H4 (cell line): ENCODE measurements at places on chromosomes 3 and 15. TPM values are rescaled to one million over a fixed set of nuclear protein-coding genes. Genes with fewer than 3 reads are reported as not detected.

- no peak for DNase-seq
Measured at GRCh38 chr3:30438126-30438525, 168.3 kb upstream of the TGFBR2 start.

DNA sequence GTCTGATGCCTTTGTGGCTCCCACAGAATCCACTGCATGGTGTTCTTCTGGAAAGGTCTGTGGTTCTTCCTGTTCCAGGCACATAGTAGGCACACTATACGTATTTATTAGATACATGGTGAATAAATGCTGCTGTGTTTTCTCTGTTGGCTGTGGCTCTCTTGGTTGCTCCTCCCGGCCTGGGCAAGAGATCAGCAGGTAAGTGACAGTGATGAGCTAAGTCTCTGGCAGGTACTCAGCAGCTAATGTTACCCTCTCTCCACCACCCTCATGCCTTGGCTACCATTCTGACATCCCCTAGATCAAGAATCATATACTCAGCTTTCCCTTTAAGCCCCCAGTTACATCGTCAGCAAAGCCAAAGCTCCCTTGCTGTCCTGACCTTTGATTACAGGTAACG, 8.4 kb downstream of the SV2B start:
- no peak for DNase-seq

DNA sequence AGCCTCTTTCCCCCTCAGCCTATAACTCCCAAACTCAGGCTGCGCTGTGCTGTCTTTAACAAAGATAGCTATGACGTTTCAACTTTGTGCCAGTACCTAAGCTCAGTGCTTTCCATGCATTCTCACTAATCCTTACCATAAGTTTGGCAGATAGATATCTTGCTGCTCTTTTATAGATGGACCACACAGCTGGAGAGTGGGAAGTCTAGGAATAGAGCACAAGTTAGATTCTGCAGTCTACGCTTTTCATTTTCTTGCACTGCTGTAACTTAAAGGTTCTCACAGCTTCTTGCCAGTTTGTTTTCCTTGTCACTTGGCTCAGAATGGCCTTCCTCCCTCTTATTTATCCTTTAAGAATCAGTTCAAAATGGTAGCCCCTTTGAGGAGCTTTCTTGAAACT, 468.8 kb downstream of the CNTN4 start:
- DNase-seq, result no peak

DNA sequence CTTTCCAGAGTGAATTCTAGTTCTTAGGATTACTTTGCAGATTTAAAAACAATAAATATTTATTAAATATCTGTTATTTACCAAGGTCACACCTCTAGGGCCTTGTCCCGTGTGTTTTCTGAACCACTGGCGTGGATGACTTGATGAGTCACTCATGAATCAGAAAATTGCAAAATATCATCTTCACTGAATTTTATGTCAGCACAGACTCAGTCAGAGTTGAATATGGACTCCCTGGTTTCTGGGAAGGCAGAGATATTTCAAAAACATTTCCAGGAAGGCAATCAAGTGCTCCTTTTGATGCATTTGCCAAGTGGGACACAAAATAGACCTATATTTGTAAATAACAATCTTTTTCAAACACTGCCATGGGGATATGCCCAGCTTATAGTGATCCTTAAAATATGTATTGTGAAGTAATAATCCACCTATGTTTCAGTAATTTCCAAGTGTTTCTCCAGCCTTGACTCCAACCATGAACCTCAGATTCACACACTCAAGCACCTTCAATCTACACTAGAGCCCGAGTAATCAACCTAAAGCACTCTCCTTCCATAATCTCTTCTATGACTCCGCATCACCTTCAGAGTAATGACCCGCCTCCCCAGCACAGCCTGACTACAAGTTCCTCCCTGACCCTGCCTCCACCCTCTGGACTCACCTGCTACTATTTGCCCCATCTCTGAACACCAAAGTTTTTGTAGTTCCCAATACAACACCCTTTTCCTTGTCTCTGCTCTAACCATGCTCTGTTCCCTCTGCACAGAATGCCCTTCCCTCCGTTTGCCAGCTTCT, 24.3 kb downstream of the DPH3 start:
- no peak for DNase-seq

- peak; percentile 83 for DNase-seq
Measured at GRCh38 chr3:4680227-4680691, 187.1 kb downstream of the ITPR1 start.

- DNase-seq, result no peak
Measured at GRCh38 chr3:1699361-1699920, 399.2 kb upstream of the CNTN4 start.

GRCh38 chr15:65339920-65340319, 35.4 kb downstream of the RNU5B-1 start:
- DNase-seq, result no peak

DNA sequence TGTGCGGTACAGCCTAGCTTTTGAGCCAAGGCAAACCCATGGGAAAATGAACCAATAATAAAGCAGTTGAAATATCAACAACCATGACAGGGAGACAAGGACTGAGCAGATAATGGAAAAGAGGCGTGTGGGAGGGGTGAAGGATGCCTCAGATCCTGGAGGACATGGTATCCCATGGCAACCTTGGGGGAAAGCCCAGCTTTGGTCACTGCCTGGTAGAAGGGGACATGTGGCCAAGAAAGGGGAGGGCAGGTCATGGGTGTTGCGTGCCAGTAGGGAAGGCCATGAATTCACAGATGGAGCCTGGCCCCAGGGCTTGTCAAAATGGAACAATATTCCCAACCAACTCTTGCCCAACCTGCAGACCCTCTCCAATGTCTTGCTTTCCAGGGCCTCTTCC, 140.5 kb upstream of the SMAD3 start:
- no peak for DNase-seq

GRCh38 chr3:123291404-123291803, 89.7 kb downstream of the SEC22A start:
- DNase-seq, result no peak

DNA sequence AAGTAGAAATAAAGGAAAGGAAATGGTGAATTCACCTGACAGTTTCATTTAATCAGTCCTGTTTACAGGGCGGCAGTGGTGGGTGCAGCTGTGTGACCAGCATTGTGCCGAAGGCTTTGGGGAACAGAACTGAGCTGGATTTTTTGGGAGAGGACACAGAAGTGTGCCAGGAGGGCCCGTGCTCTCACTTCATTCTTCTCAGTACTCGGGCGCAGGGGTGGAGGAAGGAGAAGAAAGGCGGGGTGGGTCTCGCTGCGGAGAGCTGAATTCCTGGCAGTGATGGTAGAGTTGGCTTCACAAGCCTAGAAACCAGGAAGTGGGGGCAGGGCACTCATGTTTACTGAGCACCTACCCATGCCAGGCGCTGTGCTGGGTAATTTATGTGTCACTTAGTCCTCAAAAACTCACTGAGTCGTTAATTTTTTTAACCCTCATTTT, 64.6 kb downstream of the CRTC3 start:
- no peak for DNase-seq

- DNase-seq, result no peak
Measured at GRCh38 chr3:159660901-159661300, 327.7 kb upstream of the IL12A start.

- DNase-seq, result no peak
Measured at GRCh38 chr15:43209059-43209824, 11.6 kb downstream of the EPB42 start.

GRCh38 chr3:170991664-170992063, 34.9 kb downstream of the SLC2A2 start:
- DNase-seq, result no peak

GRCh38 chr3:8128686-8129085, 372.9 kb upstream of the LMCD1 start:
- no peak for DNase-seq

GRCh38 chr3:69085833-69086722, 1.3 kb downstream of the ARL6IP5 start:
- DNase-seq, result peak; percentile 75

DNA sequence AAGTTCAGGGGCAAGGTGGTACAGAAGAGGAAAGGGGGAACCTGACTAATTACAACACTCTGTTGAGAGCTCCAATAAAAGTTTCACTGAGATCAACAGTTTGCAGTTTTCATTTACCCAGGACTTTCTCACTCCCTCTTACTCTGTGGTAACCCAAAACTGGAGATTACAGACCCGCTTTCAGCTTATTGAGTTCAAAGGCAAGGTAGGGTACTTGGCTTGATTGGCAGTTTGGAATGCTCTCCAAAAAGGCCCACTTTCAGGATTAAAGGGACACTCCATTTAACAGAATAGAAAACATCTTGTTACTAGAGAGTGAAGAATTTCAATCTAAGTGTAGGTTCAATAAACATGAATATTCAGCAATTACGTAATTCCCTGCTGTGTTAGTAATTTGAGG, 117.6 kb upstream of the ETV5 start:
- no peak for DNase-seq

DNA sequence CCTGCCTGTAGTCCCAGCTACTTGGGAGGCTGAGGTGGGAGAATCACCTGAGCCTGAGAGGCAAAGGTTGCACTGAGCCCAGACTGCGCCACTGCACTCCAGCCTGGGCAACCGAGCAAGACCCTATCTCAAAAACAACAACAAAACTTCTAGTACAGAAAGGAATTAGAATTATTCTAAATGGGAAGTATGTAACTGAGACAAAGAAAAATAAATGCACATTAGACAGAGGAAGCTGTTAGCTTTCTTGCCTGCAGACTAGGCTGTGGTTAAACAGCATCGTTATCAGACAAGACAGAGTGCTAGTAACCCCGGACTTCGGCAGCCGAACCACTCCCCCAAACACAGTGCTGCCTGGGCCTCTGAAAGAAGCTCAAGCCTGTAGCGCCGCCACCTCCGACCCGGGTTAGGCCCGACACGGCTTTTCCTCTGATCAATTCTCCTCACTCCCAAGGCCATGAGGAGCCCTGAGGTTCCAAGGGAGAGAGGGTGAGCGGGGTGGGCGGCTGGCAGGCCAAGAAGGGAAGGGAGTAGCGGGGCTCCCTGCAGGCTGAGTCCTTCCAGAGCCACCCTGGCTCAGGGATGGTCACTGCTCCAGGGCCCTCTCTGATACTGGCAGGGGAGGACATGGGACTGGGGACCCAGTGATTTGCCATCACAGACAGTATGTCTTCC, 44.8 kb upstream of the MUC4 start:
- no peak for DNase-seq

DNA sequence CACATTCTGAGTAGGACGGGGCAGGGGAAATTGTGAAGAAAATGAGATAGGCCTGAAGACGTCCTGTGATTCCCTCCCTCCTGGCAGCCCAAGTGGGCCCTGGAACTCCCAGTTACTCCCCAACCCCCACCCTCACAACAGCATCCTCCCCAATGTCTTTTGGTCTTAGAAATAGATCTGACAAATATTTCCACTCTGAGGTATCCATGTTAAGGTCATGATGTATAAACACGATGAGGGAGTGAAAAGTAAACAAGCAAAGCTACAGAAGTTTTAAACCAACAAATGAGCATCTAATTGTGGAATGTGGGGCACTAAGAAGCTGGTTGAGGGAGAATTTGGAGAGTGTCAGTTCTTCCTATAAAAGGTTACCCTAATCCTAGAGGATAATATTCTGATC, 103.7 kb upstream of the AADACL2 start:
- DNase-seq, result peak; percentile 21

- DNase-seq, result no peak
Measured at GRCh38 chr15:98412852-98413251, 235.5 kb upstream of the IGF1R start.

- peak; percentile 31 for DNase-seq
Measured at GRCh38 chr15:76147906-76148570, 88.3 kb downstream of the TMEM266 start.

GRCh38 chr3:50580683-50581458, 11.5 kb downstream of the HEMK1 start:
- DNase-seq, result no peak

GRCh38 chr3:85709346-85709892, 750.6 kb downstream of the CADM2 start:
- DNase-seq, result no peak

DNA sequence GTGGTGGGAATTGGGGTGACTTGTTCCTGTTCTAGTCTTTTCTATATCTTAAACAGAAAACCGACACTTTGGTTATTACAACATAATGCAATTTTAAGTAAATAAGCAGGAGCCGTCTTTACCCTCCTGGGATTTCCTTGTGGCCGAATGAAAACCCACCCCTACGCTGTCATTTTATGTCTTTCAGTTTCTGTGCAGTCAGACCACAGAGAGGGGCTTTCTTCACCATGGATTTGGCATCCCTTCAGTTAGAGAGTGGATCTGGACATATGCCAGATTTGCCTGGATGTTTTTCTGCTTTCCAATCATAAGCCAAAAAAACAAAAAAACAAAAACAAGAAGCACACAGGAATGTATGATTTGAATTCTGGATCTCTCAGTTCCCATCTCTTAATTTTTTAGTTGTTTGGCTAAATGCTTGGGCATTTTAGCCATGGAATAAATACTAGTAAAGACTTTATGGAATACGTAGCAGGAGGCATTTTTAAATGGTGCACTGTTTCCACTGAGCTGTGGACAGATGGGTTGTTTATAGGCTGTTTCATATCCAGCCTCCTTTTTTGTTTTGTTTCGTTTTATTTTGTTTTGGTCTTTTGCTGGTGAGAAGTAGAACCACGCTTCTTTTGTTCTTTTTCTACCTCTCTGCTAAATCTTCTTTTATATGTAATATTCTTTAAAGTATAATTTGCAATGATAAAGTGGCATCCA, 272.9 kb downstream of the FEZF2 start:
- DNase-seq, result no peak

GRCh38 chr15:87461631-87462030, 794.9 kb downstream of the NTRK3 start:
- no peak for DNase-seq

- DNase-seq, result no peak
Measured at GRCh38 chr3:49110780-49111179, 6.2 kb upstream of the QARS1 start.

DNA sequence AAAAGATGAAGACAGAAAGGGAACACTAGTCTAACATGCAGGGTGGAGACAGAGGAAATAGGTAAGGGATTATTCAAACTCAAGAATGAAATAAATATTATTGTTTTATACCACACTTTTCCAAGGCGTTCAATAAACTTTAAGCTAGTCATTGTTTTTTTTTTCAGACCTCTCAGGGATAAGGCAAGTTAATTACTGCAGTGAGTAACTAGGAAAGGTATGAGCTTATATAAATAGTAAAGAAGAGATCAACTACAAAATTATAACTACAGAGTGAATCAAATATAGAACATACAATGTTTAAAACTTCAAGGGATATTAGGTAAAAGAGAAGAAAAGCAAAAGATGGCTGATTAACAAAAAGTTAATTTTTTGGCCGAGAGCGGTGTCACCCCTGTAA, 31.5 kb upstream of the XXYLT1 start:
- no peak for DNase-seq

Gene SLC51A
- total RNA-seq, result not detected in 2 replicates

Gene ACY1
- total RNA-seq, result 35.6 and 41.7 TPM in 2 replicates

Gene C3orf20
- not detected in 2 replicates for total RNA-seq

Gene ANKUB1
- total RNA-seq, result not detected in 2 replicates

Gene SERINC4
- not detected in 2 replicates for total RNA-seq

Gene TGM4
- 1.2 TPM in 1 of 2 replicates, not detected in the other for total RNA-seq

Gene FAM81A
- total RNA-seq, result 3.9 and 5.6 TPM in 2 replicates

Gene RBPMS2
- total RNA-seq, result 0.48 TPM in 1 of 2 replicates, not detected in the other

Gene SCN5A
- 0.85 and 3.0 TPM in 2 replicates for total RNA-seq

Gene EBLN2
- 0.04 and 0.76 TPM in 2 replicates for total RNA-seq

Gene IMPG2
- total RNA-seq, result 0.06 and 0.08 TPM in 2 replicates

Gene LIPC
- total RNA-seq, result 0.43 and 1.6 TPM in 2 replicates

Gene VEPH1
- 0.75 and 8.9 TPM in 2 replicates for total RNA-seq

Gene CLDN16
- 0.15 TPM in 1 of 2 replicates, not detected in the other for total RNA-seq

Gene ZNF385D
- not detected in 2 replicates for total RNA-seq

Gene STOML1
- 5.2 and 6.7 TPM in 2 replicates for total RNA-seq

Gene GHSR
- not detected in 2 replicates for total RNA-seq
